ENCODE measurements at places on chromosomes 5 and 9.

- DNase-seq: no peak
Measured at GRCh38 chr5:5042806-5043205, 97.3 kb upstream of the ADAMTS16 start.

DNA sequence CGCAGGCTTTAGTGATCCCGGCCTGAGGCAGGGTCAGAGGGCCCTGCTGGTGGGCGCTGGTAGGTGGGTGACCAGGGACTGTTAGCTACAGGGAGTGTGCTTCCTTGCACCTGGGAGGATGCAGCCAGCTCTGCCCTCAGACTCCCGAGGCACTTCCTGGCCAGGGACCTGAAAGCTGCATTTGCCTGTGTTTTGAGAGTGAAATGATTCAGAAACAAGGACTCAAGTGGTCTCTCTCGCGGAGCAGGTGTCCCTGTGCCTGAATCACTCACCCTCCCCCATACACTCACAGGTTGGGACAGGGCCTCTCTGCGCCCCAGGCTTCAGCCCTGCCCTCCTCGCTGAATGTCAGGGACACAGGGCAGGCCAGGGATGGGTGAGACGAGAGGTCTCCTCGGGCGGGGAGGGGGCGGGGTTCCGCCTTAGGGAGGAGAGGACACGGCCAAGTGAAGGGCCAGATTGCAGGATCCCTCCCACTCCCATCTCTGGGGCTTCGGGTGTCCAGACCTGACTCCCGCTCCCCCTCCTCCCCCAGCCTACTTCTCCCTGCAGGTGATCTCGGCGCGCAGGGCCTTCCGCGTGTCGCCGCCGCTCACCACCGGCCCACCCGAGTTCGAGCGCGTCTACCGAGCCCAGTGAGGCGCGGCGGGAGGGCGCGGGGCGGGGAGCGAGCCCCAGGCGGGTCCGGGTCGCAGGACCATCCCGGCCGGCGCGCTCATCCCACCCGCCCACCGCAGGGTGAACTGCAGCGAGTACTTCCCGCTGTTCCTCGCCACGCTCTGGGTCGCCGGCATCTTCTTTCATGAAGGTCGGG is 1.5 kb downstream of the LTC4S start:
- DNase-seq: peak; percentile 54

GRCh38 chr5:115458003-115458409 is 86.6 kb downstream of the FEM1C start:
- no peak for DNase-seq

- no peak for DNase-seq
Measured at GRCh38 chr9:95515272-95516113, 1.3 kb downstream of the PTCH1 start.

DNA sequence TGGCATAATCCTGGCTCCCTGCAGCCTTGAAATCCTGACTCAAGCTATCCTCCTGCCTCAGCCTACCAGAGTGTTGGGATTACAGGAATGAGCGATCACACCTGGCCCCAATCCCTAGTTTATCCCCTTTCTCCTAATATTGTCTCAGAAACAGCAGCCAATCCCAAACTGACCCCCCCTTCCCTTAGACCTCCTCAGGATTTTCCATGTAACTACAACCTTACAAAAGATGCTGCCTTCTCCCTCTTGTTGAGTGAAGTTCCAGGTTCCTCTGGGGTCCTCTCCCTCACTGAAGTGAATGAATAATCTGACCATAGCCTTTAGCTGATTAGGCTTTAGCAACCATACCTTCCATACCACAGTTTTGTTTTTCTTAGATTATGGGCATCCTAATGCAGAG is 25.9 kb upstream of the MSANTD3 start:
- DNase-seq: no peak

DNA sequence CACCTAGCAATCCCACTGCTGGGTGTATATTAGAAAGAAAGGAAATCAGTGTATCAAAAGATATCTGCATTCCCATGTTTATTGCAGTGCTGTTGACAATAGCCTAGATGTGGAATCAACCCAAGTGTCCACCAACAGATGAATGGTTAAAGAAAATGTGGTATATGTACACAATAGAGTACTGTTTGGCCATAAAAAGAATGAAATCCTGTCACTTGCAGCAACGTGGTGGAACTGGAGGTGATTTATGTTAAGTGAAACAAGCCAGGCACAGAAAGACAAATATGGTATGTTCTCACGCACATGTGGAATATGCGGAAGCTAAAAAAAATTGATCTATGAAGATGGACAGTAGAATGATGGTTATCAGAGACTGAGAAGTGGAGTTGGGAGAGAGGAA is 221.6 kb upstream of the DAP start:
- no peak for DNase-seq

DNA sequence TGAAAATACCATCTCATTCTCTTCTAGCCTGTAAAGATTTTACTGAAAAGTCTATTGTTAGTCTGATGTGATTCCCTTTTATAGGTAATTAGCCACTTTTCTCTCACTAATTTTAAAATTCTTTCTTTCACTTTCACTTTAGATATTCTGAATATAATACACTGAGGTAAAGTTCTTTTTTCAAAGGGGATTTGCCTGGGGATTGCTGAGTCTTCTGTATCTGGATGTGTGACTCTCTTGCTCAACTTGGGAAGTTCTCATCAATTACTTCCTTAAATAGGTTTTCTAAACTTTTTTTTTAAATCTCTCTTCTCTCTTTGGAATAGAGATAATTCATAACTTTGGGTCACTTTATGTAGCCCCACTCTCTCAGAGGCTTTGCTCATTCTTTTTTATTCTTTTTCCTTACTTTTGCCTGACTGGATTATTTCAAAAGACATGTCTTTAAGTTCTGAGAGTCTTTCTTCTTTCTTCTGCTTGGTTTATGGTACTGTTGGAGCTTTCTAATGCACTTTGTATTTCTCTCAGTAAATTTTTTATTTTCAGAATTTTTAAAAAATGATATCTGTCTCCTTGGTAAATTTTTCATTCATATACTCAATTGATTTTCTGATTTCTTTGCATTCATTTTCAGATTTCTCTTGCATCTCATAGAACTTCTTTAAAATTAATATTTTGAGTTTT is 55.9 kb upstream of the IL12B start:
- peak; percentile 48 for DNase-seq

GRCh38 chr5:122368510-122369251 is 56.6 kb downstream of the SNCAIP start:
- no peak for DNase-seq

Measured in OCI-M1 (cell line).